Stimulated activated CD4-positive, alpha-beta T cell treated with anti-CD3 and anti-CD28 coated beads, Interleukin-15, amount 100 ng/mL, for 1 hour (primary cell): ENCODE measurements at places on chromosomes 5 and 9.

- no peak for DNase-seq
Measured at GRCh38 chr5:137635521-137635921, 100.4 kb downstream of the KLHL3 start.

DNA sequence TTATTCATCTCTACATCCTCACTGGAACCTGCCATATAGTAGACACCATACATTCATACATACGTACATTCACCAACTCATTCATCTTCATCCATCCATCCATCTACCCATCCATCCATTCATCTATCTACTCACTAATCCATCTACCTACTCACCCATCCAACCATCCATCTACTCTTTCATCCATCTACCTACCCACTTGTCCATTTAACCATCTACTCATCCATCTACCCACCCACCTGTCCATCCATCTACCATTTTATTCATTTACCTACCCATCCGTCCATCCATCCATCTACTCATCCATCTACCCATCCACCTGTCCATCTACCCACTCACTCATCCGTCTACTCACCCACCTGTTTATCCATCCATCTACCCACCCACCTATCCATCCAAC, 31.9 kb upstream of the LCP2 start:
- DNase-seq = no peak

DNA sequence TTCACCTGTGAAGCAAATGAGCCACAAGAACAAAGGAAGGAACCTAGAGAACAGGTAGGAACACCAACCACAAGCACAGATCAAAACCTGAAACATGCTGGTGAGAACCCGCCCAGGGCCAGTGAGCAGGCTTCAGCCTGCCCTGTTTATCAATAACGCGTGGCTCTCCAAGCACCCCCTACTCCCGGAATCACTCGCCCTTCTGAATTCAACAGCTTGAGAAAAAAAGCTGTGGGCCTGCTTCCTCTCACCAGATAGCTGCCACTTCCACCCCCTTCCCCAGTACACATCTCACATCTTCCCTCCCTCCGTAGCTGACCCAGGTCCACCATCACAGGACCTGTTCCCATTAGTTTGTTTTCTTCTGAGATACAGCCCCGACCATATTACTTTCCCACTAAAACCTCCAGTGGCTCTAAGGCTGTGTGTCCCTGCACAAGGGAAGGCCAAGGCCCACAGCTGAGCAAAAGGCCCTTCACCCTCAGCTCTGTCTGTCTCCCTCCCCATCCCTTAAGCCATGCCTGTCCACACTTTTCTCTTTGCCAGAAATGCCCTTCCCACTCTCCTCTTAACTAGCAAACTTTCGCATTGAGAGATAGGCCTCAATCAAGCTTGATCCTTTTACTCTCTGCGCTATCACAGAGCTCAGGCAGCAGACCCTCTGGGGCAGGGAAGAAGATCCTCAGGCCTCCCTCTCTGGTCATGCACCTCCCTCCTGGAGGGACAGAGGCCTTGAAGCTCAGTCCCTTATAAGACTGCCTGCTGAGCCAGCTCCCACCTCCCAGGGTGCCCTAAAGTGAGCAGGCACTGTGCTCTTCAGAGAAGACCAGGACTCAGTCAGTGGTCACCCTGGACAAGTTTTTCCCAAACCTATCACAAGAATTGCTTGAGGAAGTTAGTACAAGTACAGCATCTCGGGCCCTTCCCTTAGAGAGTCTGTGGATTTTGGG, 30.1 kb downstream of the B4GALT1 start:
- DNase-seq = no peak

DNA sequence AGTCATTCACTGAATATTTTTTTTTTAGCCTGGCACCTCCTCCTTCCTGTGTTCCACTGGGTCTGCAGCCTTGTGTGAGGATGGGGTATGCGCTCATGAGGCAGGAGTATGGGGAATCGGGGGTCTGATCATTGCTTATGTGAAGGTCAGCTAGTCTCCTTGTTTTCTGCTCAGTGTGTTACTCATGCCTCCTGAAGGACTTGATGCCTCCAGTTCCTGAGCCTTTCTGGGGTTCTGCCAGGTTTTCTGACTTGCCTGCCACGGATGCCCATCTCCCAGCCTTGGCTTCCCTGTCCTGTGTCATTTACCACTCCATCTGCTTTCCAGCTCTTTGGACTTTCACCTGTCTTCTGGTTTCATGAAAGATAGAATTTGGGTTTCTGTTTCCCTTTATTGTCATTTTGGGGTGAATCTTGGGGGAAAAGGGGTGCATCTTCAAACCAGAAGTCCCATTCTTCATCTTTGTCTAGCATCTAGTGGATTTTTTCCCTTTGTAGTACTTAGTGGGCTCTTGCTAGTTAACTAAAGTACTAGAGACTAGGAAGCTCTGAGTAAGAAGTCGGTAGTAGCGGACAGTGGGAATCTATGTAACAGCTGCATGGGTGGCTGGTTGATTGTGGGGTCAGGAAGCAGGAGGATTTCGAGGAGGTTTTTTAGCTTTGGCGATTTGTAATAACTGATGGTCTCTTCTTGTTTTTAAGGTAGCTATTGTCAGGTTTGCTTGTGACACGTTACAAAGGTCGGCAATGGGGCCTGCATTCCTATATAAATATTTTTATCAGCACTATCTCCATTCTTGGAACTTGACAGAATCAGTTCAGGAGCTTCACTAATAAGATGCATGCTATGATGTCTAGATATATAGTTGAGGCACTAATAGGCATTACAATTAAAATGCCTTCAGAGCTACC, 8.2 kb downstream of the OTULIN start:
- no peak for DNase-seq

- no peak for DNase-seq
Measured at GRCh38 chr5:178644826-178645545, 18.1 kb upstream of the CLK4 start.

DNA sequence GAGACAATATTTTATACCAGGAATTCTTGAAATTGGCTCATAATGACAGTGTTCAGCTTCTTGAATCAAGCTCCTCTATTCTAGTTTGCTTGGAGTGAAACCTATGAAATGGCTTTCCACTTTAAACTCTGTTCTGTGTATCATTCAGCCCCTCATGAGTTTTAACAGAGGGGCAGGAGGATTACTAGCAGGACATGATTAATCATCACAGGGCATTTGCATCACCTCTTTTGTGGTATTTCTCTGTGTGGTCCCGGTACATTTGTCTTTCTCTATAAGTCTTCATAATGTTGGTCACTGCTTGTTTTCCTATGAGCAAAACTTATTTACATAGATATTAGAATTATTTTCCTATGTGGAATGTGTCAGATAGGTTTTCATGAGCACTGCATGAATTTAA, 21.2 kb downstream of the CAST start:
- no peak for DNase-seq

DNA sequence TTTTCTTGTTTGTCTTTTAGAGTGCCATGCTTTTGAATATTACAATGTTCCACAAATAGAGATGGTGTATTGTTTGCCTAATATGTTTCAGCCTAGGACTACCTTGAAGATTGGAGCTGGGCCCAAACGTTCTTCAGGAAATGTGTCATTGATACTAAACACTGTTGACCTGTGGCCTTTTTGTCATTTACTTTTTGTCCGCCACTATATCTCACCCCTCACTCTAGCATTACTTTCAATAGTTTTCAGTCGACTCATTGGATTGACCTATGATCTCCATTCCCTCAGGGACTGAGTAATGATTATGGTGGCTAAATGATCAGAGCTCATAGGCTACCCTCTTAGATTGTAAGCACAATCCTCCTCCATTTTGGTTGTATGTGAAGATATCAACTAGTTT, 115.8 kb downstream of the NUDT12 start:
- DNase-seq = no peak

DNA sequence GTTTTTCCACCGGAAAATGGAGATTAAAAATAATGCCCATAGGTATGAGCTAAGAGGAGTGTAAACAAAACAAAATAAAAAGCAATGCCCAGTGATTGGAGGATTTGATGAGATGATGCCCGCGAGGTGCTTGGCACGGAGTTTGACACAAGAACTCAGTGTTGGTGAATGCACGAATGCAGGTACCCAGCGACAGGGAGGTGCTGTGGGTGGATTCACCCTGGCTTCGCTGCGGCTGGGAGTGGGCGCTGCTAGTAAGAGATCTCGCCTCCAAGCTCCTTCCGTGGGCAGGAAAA, 526 bp upstream of the STXBP1 start:
- no peak for DNase-seq

GRCh38 chr5:157540707-157541446, 34.7 kb downstream of the ADAM19 start:
- no peak for DNase-seq

GRCh38 chr5:1288439-1289335, 6.2 kb downstream of the TERT start:
- no peak for DNase-seq

GRCh38 chr5:120199559-120199958, 264.5 kb upstream of the PRR16 start:
- no peak for DNase-seq

GRCh38 chr5:161691911-161692310, 6.4 kb downstream of the GABRA6 start:
- no peak for DNase-seq

- DNase-seq = no peak
Measured at GRCh38 chr5:107830750-107831149, 160.0 kb upstream of the EFNA5 start.

DNA sequence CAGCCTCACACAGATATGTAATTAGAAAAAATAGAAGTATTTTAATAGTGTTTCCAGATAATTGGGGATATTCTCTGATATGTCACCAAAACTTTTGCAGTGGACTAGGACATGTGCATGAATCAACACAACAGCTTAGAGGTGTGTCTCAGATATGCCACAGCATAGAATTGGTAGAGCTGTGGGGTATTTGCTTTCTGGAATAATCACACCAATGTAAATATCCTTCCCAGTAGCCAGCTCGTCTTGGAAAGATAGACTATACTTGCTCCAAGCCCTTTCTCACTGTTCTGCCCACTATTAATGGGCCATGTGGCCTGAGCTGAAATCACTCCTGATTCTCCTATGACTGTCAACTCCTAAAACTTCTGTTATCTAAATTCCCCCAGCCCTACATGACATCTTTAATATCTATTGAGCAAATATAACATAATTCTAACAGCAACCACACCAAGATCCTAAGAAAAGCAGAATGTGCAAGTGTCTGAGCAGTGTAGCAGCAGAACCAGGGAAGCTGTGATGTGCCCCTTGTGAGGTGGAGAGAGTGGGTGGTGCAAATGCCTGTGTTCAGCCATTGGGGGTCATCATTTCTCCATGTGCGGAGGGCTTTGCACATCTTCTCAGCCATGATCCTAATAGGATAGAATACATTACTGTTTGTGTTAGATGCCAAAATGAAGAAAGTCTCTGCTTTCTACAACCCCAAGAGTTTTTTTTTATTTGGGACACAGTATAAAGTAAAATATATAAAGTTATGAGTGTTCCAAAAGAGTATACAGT, 65.0 kb downstream of the MELK start:
- no peak for DNase-seq

- DNase-seq = no peak
Measured at GRCh38 chr9:35954942-35955546, 2.9 kb downstream of the OR2S2 start.

DNA sequence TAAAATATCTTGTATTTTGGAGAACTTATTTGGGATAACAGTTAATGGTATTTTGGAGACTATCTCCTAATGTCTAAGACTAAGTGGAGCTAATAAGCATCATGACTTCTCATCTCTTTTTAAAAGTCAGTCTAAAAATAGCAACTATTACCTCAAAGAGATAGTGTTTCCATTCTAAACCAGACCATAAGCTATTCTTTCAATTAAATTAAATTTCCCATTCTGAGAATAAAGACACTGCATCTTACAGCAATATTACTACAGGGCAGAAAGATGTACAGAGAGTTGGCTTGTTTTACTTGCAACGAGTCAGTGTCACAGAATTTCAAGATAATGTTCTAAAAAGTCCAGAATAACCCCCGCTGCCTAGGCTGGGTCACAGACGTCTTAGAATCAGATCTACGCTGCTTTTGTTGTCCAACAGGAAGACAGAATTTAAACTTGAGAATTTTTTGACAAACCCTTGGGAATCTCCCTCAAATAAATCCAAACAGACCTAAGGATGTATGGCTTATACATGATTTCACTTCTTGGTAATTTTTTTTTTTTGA, 98.9 kb downstream of the USP20 start:
- no peak for DNase-seq

DNA sequence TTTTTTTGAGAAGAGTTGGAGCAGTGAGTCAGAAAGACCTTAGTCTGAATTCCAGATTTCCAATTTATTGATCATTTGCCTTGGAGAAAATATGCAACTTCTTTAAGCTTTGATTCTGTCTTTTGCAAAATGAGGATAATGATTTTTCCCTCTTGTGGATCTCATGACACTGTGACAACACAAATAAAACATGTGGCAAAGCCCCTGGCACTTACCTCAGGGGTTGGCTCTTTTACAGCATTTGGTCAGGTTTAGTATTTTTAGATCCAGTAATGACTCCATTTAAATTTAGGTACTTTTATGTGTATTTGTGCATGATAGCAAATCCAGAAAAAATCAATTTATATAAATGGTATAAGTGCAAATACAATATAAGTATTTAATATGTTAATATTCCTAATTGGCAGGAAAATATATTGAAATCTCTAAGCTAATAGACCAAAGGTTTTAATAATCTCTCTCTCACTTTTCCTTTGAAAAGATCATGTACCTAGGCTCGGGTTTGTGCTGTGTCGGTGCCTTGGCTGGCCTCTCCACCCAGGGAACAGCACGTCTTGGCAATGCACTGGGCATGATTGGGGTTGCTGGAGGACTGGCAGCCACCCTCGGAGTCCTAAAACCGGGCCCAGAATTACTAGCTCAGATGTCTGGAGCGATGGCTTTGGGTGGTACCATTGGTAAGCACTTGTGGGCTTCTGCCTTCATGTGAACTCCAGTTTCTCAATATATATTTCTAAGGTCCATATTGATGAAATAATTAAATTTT, 49.7 kb downstream of the NNT start:
- no peak for DNase-seq

- no peak for DNase-seq
Measured at GRCh38 chr5:25334350-25334749, 689.6 kb upstream of the CDH10 start.

DNA sequence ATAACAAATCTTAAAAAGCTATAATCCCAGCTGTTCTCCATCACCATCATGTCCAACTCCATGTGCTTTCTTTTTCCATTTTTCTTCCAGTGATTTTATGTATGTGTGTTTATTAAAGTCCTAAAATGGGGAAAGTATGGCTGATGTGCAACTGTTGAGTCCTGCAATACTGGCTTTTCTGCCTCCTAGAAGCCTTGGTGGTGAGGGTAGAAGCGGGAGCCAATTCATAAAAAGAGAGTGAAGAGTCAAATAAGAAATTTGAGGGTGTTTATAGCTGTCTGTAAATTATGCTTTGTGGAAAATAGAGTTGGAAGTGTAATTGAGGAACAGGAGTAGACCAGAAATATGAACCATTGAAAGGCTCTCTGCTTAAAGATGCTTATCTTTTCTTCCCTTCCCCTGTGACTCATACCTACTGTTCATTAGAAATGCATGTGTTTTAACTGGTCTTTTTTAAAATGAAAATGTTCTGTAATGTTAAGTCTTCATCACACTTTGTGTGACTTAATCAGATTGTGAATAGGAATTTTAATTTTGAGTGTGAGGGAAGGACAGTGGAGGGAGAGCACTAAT, 80.1 kb downstream of the ZCCHC7 start:
- no peak for DNase-seq

GRCh38 chr9:69079186-69079585, 43.6 kb downstream of the FXN start:
- DNase-seq = no peak
